ENCODE measurements at places on chromosomes 4 and X.

DNA sequence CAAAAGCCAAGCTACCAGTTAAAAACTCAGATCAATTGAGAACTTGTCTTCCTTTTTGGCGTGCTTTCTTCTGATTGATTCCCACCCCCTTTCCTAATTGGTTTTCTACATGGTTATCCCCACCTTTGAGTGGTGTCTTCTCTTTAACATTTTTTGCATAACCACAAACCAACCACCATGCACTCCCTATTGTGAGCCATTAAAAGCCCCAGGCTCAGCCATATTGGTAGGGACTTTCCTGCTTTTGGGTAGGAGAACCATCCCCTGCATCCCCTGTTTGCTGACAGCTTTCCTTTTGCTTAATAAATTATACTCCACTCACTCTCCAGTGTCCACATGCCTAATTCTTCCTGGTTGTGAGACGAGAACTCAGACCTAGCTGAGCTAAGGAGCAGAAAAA lies 1651.4 kb upstream of the IGFBP7 start:
- no peak for DNase-seq

DNA sequence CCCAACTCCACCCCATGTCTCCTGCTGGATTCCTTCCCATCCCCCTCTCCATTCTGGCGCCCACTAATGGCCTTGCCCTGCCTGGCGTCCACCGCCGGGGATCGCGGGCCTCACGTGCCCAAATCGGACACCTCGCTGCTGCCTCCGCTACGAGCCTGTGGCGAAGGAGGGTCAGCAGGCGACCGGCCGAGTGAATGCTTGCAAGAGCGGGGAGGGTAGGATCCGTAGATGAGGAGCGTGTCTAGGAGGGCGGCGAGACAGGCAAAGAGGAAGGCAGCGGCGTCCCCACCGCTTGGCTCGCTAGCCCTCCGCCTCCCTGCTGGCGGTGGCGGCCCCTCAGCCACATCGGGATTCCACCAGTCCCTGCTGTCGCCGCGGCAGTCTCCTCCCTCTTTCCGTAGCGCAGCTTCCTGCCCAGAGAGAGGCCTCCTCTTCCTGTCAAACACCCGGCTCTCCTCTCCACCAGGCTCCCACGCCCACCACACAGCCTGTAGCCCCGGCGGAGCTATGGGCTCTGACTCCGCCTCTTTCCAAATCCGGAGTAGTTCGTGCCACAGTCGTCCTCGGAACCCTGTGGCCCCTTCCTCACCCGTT lies at the start of gene SPIN2B:
SPIN2B (minus strand) TSS at position 387 of the 594 bp plus-strand sequence.
- peak; percentile 56 for DNase-seq

DNA sequence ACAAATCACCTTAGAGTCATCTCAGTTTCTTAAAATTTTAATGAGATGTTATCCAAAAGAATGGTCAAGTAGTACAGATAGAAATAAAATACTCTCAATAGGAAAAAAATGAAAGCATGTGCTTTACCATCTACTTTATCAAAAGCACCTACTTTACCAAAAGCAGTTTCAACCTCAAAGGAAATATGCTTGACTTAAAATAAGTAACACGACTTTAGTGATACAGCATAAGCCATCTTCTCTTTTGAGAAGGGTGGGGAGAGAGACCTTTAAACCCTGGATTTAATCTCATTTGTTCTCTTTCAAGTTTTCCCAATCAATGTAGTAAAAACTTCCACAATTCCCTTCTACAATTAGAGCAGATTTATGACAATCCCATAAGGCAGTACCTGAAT lies 26.5 kb downstream of the OTUD4 start:
- no peak for DNase-seq

DNA sequence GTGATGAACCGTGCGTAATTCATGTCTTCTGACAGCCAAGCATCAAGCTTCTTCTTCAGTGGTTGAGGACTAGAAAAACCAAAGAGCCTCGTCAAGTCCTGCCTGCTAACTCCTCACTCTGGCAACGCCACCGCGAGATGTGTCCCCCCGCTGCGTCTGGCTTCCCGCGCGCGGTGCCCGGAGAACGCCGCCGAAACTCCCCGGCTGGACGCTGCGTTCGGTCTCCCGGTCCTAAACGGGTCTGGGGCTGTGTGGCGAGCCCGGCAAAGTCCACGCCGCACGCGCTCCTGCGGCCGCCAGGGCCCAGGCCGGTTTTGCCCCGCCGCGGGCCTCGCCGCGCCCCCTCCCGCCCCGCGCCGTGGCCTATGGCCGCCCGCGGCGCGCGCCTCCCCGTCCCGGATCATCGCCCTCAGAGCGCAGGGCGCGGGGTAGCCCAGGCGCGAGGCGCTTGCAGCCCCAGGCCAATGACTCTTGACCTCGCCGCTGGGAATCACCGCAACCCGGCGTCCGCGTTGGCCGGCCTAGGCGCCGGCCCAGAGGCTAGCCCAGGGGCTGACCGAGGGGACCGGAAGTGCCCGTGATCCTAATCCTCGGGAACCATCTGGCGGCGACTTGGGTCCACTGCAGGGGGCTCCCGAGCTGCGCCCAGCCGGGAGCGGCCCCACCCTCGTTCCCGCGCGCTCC lies at the start of gene AADAT:
AADAT (minus strand) TSS at position 289 of the 684 bp plus-strand sequence; CDS start at position 23, 266 bp downstream.
- DNase-seq = no peak
